Stomach (tissue), 19 donors: ENCODE measurements at places on chromosomes 2 and 18. TPM values are rescaled to one million over a fixed set of nuclear protein-coding genes. Genes with fewer than 3 reads are reported as not detected.
A peak's percentile ranks its signal among the peaks of the same experiment; 100 is the strongest.

DNA sequence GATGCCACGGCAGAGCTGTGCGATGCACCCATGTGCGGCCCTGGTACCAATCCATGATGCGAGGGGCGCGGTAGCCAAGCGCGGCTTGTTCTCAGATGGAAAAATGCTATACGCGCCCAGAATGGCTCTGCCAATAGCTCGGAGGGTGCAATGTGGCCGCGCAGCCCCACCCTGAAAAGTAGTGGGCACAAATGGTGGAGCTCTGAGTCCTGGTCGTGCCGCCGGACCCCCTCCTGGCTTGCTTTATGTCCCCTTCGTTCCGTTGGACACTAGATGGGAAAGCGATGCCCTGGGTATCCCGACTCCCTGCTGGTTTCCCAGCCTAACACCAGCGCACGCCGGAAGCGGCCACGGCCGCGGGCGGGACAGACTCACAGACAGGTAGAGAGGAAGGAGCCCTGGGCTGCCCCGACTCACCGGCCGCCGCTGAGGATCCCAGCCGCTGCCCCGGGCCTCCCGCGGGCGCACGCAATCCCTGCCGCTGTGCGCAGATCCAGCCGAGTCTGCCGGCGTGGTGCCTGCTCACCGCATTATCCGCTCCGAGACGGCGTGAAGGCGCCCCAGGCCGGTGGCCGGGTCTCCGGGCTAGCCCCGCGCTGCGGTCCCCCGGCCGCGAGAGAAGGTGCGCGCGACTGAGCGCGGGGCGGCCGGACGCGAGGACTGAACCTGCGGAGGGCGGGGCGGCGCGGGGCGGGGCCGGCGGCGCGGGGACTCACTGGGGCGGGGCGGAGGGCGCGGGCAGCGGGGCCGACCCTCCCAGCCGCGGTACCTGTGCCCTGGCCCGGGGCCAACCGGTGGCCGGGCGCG is at the start of gene CDC42EP3:
Gene CDC42EP3 (minus strand): TSS at position 634 of the 807 bp plus-strand sequence. CDS start 25,055 bp downstream, outside the sequence.
- no peaks in the 10 kb centered on the region for H3K36me3 ChIP-seq
- peak within 1 kb of the TSS; percentile 93 for H3K27ac ChIP-seq
- H3K27me3 ChIP-seq: no peaks in the 10 kb centered on the region

DNA sequence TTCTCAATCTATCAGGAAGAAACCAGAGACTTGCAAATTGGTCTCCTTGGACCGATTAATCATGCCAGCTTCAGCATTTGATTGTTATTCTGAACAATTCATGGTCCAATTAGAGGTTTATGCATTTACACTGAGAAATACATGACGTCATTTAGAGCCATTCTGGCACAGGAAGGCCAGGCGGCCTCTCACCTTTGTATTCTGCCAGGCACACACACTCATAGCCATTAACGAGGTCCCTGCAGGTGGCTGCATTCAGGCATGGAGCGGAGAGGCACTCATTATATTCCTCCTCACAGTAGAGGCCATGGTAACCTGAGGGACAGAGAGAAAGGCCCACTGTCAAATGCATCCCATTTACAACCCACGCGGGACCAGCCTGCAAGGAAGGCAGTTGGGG is 146.8 kb upstream of the PID1 start:
- H3K4me1 ChIP-seq: peaks cover 16% of the 10 kb centered on the region
- H3K4me3 ChIP-seq: no peak overlapping the region
- no peaks in the 10 kb centered on the region for H3K36me3 ChIP-seq
- H3K27me3 ChIP-seq: no peaks in the 10 kb centered on the region
- peak overlapping the region; percentile 8 for H3K27ac ChIP-seq
- DNase-seq: no peak

DNA sequence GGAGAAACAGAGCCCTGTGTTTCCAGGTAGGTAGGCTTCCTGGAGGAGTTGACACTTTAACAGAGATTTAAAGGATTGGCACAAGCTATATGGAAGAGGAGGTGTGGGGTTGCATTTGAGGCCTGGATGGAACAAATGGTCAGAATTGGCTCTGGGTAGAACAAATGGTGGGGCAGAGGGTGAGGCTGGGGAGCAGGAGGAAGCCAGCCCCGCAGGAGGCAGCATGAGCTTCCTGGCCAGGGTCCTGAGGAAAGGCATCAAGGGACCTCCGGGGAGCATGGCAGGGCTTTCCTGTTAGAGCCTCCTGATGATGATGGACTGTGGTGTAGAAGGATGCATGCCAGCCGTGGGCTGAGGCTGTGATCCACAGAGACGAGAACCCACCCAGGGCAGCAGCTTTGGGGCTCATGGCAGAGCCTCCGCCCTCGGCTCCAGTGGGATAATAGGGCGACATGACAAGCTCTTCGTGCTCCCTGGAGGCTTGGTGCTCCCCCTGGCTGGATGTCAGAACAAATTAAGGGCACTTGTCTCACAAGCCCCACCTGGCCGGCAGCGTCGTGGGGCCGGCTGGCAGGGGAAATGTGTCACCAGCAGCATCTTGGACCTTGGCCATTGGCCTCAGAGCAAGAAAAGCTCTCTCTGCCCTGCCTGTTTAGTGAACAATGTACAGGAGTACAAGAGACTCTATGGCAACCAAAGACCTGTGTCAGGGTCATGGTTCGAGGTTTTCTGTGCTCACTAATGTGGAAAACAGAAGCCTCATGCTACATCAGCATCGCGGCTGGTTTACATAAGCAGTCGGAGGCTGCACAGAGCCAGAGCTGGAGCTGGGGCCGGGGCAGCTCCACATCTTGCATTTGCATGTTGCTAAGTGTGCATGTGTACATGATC is 153.5 kb downstream of the MYCN start:
- no peaks in the 10 kb centered on the region for H3K36me3 ChIP-seq
- peak; percentile 76 for DNase-seq
- no peak overlapping the region for H3K4me3 ChIP-seq
- peaks cover 10% of the 10 kb centered on the region for H3K4me1 ChIP-seq

Gene TUBB8B
- not detected for total RNA-seq

GRCh38 chr2:49291619-49292018 is 137.3 kb upstream of the FSHR start:
- DNase-seq: no peak
- H3K27me3 ChIP-seq: no peaks in the 10 kb centered on the region
- no peak overlapping the region for H3K4me3 ChIP-seq
- H3K27ac ChIP-seq: no peak overlapping the region

Gene MEIS1
- total RNA-seq: 40.3 TPM

DNA sequence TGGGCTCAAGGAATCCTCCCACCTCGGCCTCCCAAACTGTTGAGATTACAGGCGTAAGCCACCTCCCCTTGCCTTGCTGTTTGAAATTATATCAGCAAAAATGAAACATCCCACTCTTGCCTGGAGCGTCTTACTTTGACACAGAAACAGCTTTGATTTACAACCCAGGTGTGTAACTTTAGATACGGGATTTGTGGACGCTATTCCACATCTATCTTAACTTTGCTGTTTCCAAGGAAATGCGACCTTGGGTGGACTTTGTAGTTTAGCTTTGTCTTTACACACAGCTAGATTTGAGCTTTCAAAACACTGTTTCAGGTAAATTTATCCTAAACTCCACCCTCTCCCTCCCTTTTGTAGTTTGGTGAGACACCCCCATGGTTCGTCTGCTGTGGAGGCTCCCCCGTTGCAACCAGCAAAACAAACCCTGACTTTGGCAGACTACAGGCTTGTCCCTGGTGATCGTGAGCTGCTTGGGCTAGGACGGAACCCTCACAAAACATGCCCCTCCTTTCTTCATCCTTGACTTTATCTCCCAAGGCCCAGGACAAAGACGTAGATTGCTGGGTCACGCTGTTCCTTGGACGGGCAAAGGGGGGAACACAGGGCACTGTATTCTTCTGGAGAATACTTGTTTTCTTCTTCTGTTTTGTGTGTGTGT is 5.5 kb upstream of the MSH6 start:
- no peak overlapping the region for H3K4me3 ChIP-seq
- no peak overlapping the region for H3K27ac ChIP-seq
- H3K36me3 ChIP-seq: no peaks in the 10 kb centered on the region
- no peaks in the 10 kb centered on the region for H3K27me3 ChIP-seq
- H3K4me1 ChIP-seq: peaks cover 6% of the 10 kb centered on the region
- no peak for DNase-seq

Gene SATB2
- 1.6 TPM for total RNA-seq

- no peak for DNase-seq
- no peak overlapping the region for H3K4me3 ChIP-seq
- no peaks in the 10 kb centered on the region for H3K36me3 ChIP-seq
- no peak overlapping the region for H3K27ac ChIP-seq
Measured at GRCh38 chr2:103945083-103945482, 908.8 kb upstream of the POU3F3 start.

Gene C2orf68
- 40.8 TPM for total RNA-seq

Gene PLCD4
- total RNA-seq: 33.6 TPM

- H3K4me3 ChIP-seq: no peak overlapping the region
- H3K4me1 ChIP-seq: no peaks in the 10 kb centered on the region
- H3K27ac ChIP-seq: no peak overlapping the region
Measured at GRCh38 chr2:37973615-37974353, 48.7 kb downstream of the RMDN2 start.

GRCh38 chr2:67945940-67946339 is 116.9 kb downstream of the C1D start:
- no peaks in the 10 kb centered on the region for H3K27me3 ChIP-seq
- H3K4me1 ChIP-seq: peaks cover 9% of the 10 kb centered on the region
- H3K27ac ChIP-seq: no peak overlapping the region
- H3K36me3 ChIP-seq: no peaks in the 10 kb centered on the region
- peak; percentile 34 for DNase-seq
- no peak overlapping the region for H3K4me3 ChIP-seq

GRCh38 chr18:23225503-23225902 is 90.2 kb downstream of the CABLES1 start:
- peak overlapping the region; percentile 18 for H3K27ac ChIP-seq
- no peaks in the 10 kb centered on the region for H3K36me3 ChIP-seq
- H3K4me1 ChIP-seq: peaks cover 60% of the 10 kb centered on the region
- DNase-seq: peak; percentile 69
- no peaks in the 10 kb centered on the region for H3K27me3 ChIP-seq
- no peak overlapping the region for H3K4me3 ChIP-seq

DNA sequence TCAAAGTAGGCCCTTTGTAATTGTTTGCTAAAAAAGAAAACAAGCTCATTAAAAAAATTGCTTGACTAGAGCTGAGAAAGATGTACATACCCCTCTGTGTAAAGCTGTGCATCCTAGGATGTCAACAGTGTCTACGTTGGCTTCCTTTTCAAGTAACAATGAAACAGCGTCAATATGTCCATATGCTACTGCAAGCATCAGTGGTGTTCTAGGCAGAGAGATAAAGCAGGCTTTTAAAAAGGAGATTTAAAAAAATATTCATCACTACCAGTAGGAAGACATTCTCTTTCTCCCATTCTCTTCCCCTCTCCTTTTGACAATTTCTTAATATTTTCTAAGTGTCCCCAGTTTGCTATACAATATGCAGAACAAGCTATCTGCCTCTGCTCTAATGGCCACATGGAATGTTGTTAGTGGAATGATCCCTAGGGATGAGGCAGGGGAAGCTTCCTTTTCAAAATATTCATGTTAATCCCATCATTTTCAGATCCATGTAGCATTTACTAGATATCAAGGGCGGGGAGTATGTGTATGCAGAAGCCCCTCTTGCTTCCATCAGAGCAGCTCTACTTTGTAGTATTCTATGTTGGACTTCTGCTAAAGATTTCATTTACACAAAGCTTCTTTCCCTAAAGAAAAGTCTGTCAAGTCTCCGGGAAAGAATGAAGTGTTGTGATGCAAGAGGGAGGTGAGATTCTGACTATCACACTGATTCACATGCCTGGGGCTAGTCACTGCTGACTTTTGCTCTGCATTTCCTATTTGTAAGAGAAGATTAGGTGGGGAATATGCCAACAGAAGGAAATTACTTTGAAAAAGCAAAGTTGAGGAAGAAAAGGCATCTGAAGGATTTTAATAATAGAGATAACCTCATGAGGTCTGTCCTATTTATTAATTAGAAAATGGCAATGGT is 81.5 kb upstream of the PGAP1 start:
- DNase-seq: no peak
- H3K27ac ChIP-seq: no peak overlapping the region
- peaks cover 41% of the 10 kb centered on the region for H3K36me3 ChIP-seq
- peaks cover 5% of the 10 kb centered on the region for H3K4me1 ChIP-seq

Gene RPIA
- 1.2 TPM for total RNA-seq

- H3K36me3 ChIP-seq: no peaks in the 10 kb centered on the region
- no peak overlapping the region for H3K27ac ChIP-seq
- H3K27me3 ChIP-seq: no peaks in the 10 kb centered on the region
- DNase-seq: no peak
- no peak overlapping the region for H3K4me3 ChIP-seq
- H3K4me1 ChIP-seq: no peaks in the 10 kb centered on the region
Measured at GRCh38 chr2:102396012-102396411, 26.9 kb upstream of the IL18RAP start.

DNA sequence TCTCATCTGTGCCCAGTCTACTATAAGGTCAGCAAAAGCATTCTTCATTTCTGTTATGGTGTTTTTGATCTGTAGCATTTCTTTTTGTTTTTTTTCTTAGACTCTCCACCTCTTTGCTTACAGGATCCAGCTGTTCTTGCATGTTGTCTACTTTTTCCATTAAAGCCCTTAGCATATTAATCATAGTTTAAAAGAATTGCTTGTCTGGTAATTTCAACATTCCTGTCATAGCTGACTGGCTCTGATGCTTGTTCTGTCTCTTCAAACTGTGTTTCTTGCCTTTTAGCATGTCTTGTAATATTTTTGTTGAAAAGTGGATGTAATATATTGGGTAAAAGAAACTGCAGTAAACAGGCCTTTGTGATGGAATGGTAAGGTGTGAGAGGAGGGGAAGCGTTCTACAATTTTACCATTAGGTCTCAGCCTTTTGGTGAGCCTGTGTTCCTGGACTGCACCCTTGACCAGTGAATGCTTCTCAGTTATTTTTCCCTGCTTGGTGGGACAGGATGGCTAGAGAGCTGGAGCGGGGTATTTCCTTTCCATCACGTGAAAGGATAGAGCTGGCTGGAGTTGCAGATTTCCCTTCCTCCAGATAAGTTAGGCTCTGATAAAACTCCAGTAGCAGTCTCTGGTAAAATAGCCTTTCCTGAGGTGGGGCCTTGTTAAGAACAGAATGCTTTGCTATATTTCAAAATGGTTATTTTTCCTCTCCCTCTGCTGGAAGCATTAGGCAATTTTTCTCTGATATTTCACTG is 65.4 kb downstream of the PLA2R1 start:
- H3K4me1 ChIP-seq: no peaks in the 10 kb centered on the region
- peak; percentile 9 for DNase-seq
- H3K4me3 ChIP-seq: no peak overlapping the region

DNA sequence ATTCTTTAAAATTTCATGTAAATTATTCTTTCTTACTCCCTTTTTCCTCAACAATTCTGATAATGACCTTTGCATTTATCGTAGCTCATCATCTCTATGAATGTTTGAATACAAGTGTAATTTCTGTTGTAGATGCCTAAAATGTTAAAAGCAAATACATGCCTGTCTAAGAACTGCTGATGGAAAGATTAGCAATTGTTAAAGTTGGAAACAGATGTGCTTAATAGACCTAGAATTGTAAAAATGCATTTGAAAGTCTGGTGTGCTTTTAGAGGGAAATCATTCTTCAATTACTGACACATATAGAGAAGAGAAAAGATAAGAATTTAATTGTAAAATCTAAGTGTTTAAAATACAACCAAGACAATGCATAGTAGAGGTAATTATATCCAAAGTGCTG is 50.4 kb downstream of the CCDC102B start:
- H3K27ac ChIP-seq: no peak overlapping the region
- H3K27me3 ChIP-seq: no peaks in the 10 kb centered on the region
- no peak for DNase-seq

GRCh38 chr2:120219291-120219690 is 3.9 kb downstream of the TMEM185B start:
- no peak overlapping the region for H3K27ac ChIP-seq
- H3K4me1 ChIP-seq: peaks cover 21% of the 10 kb centered on the region
- H3K4me3 ChIP-seq: no peak overlapping the region
- no peaks in the 10 kb centered on the region for H3K27me3 ChIP-seq

GRCh38 chr2:3368261-3368722 is 9.3 kb downstream of the EIPR1 start:
- no peaks in the 10 kb centered on the region for H3K36me3 ChIP-seq
- no peak for DNase-seq
- H3K27me3 ChIP-seq: no peaks in the 10 kb centered on the region
- H3K4me1 ChIP-seq: no peaks in the 10 kb centered on the region
